ENCODE measurements at places on chromosomes 1 and 21. TPM values are rescaled to one million over a fixed set of nuclear protein-coding genes. Genes with fewer than 3 reads are reported as not detected.
A peak's percentile ranks its signal among the peaks of the same experiment; 100 is the strongest.

- H3K27ac ChIP-seq, result no peak overlapping the region
- H3K4me3 ChIP-seq, result no peak overlapping the region
- H3K4me1 ChIP-seq, result no peaks in the 10 kb centered on the region
- H3K27me3 ChIP-seq, result peaks cover 1% of the 10 kb centered on the region
- peak; percentile 71 for DNase-seq
These were observed 6.6 kb downstream of the CCDC190 start for GRCh38 chr1:162854245-162854882.

Gene SNAP47
- total RNA-seq, result 31.2 TPM

GRCh38 chr1:84603941-84604830, 29.9 kb upstream of the CTBS start:
- H3K36me3 ChIP-seq, result peaks cover 14% of the 10 kb centered on the region
- no peak for DNase-seq
- peaks cover 18% of the 10 kb centered on the region for H3K4me1 ChIP-seq
- no peak overlapping the region for H3K4me3 ChIP-seq

Gene OR10J1
- total RNA-seq, result not detected

GRCh38 chr1:27342391-27342777, 562 bp downstream of the SYTL1 start:
- no peaks in the 10 kb centered on the region for H3K27me3 ChIP-seq
- H3K4me1 ChIP-seq, result peaks cover 55% of the 10 kb centered on the region
- H3K27ac ChIP-seq, result peak overlapping the region; percentile 85
- DNase-seq, result peak; percentile 72

Gene MYBPH
- not detected for total RNA-seq

- DNase-seq, result no peak
- no peak overlapping the region for H3K27ac ChIP-seq
- H3K4me1 ChIP-seq, result no peaks in the 10 kb centered on the region
- peaks cover 23% of the 10 kb centered on the region for H3K27me3 ChIP-seq
These were observed 25.9 kb downstream of the UBE2U start for GRCh38 chr1:64229307-64229706.

- no peak overlapping the region for H3K27ac ChIP-seq
- DNase-seq, result no peak
- no peaks in the 10 kb centered on the region for H3K27me3 ChIP-seq
- peaks cover 57% of the 10 kb centered on the region for H3K36me3 ChIP-seq
- peaks cover 22% of the 10 kb centered on the region for H3K4me1 ChIP-seq
These were observed 11.7 kb downstream of the ATF3 start for GRCh38 chr1:212620293-212620692.

Gene RORC
- total RNA-seq, result 3.9 TPM

Measured in activated CD4-positive, alpha-beta T cell treated with anti-CD3 and anti-CD28 coated beads for 36 hours (primary cell).